ENCODE measurements at places on chromosomes 12 and 14.
A peak's percentile ranks its signal among the peaks of the same experiment; 100 is the strongest.

- DNase-seq = no peak
Measured at GRCh38 chr12:59407799-59408198, 188.0 kb upstream of the SLC16A7 start.

GRCh38 chr14:75205591-75205990 lies 29.2 kb upstream of the TMED10 start:
- no peak for DNase-seq

DNA sequence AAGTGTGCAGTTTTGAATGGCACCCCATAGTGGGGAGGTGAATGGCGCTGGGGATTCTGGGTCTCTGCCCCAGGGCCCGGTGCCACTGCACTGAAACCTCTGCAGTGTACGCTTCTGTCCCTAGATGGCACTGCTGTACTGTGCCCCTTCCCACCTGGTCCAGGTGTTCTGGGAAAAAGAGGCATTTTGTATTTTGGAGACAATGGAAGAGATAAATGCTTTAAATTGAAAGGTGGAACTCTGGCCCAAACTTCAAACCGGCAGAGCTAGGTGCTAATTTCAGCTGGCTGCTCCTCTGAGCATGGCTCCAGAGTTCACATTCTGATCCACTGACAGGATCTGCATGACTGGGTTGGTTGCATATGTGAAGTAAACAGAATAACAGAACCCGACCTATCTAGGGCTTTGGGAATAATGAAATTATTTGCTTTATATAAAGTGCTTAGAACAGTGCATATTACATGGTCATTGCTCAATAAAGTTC lies 52.2 kb downstream of the KRT80 start:
- no peak for DNase-seq

GRCh38 chr12:27545665-27546064 lies 21.7 kb downstream of the PPFIBP1 start:
- no peak for DNase-seq

DNA sequence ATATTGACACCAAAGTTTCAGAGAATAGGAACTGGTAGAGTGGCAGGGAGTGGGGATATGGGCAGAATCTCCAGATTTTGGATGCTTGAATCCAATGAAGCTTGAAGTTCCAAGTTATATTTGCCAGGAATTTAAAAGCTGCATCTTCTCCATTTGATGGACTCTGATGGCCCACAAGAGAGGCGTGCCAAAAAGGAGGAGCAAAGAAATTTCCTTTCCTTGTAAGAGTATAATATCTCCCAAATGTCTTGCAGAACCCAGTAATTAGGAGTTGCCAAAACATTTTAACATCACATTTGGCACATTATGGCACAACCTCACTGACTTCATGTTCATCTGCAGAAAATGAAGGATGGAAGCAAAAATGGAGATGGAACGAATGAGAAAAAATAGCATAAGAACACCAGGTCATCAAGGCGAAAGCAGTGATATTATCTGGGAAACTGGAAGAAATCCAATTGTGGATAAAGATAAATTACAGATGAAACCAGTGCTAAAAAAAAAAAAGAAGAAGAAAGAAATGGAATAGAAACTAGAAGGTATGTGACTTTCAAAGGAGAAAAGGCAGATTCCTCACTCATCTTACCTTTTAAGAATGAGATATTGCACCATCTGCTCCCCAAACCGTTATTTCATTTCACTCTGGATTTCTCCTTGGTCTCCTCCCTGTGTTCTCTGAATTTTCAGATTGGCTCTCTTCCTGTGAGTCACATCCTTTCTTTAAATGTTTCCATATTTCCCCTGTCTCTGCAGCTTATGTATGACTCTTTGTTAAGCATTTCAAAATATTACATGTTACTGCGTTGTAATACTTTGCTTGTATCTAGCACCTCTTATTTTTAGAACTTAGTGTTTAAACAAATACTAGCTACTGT lies 13.5 kb upstream of the FLRT2 start:
- no peak for DNase-seq

DNA sequence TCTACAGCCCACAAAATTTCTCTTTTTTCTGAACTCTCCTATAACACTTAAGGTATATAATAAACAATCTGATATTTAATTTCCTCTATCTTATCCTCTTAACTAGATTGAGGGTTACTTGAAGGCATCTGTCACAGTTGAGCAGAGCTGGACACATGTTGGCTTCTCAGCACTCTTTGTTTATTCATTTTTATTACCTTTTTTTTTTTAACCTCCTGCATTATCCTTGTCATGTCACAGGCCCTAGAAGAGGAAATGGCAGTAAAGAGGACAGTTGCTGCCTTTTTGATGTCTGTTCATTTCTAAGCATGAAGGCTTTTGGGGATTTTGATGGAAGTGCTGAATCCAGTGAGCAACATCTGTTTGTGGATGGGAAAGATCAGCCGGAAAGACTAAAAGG lies 32.5 kb upstream of the EVL start:
- no peak for DNase-seq

- DNase-seq = no peak
Measured at GRCh38 chr14:95264271-95264973, 55.3 kb downstream of the CLMN start.

- no peak for DNase-seq
Measured at GRCh38 chr14:74423246-74423645, 2.8 kb downstream of the SYNDIG1L start.

DNA sequence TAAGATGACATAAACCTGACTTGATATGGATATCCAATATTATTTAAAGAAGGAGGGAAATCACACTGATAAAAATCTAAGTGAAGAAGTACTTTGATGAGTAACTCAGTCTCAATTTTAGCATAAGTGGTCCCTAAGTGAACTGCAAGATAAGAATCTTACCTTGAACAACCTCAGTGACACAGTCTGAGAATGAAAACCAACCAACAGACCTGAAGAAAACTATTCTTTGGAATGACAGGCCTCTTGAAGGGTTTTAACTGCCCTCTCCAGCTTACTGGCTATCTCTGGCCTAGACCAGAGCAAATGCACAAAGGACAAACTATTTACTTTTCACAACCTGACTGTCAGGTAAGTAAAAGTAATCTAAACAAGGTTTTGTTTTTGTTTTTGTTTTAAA lies 44.7 kb downstream of the CPM start:
- no peak for DNase-seq

- no peak for DNase-seq
Measured at GRCh38 chr14:64719601-64720000, 15.4 kb downstream of the PLEKHG3 start.

- no peak for DNase-seq
Measured at GRCh38 chr14:92898566-92899131, 24.3 kb upstream of the CHGA start.

DNA sequence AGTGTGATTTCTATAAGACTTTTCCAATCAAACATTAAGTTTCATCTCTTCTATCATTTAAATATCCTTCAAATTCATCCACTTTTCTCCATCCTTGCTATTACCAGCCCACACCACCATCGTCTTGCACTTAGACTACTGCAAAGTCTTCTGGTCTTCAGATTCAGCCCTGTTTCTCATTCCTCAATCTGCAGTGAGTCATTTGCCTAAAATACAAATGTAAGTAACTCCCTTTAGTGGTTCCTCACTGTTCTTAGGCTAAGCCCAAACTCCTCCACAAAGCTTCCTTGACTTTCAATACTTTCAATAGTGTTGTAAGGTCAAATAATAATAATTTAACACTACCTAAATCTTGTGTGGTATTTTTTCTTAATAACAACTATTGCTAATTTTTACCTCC lies 83.3 kb downstream of the PLEKHG7 start:
- no peak for DNase-seq

- DNase-seq = no peak
Measured at GRCh38 chr12:42576374-42576773, 13.2 kb downstream of the PRICKLE1 start.

- DNase-seq = no peak
Measured at GRCh38 chr12:39616251-39616650, 3.4 kb downstream of the ABCD2 start.

- peak; percentile 84 for DNase-seq
Measured at GRCh38 chr14:67532998-67533753, at the start of gene PLEKHH1. Gene PLEKHH1 (plus strand): TSS chr14:67533290. CDS start chr14:67541868, 8,578 bp downstream.

GRCh38 chr12:85422762-85423161 lies 142.7 kb downstream of the ALX1 start:
- no peak for DNase-seq

DNA sequence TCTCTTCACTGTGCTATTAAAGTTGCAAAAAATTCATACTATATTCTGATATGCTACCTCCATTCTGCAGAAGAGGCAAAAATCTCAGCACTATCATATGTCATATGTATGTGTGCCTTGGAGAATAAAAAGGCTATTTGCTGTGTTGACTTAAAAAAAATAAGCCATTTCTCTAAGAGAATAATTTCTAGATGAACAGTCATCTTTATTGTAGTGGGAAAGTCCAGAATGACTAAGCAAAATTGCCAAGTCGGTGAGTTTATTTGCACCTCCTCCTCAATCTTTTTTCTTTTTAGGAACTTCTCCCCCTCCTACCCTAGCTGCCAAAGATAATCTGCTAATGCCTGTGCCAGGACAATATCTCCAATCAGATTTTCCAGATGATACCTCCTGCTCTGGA lies 353.8 kb upstream of the FAR2 start:
- DNase-seq = no peak

DNA sequence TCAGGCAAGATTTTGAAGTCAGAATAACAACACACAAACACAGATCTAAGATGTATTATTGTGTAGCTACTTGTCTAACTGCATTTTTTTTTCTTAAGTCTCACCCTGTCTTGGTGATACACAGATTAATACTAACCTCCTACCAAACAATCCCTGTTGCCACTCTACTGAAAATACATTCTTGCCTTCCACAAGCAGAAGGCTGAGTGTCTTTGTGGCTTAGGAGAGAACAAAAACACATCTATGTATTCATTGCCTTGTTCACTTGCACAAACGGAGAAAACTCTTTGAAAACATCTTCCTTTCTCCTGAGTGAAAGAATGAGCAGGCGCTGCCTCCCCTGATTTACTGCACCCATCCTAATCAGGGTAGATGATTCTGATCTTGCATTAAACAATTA lies 642.2 kb downstream of the DIO2 start:
- no peak for DNase-seq
